Stimulated activated CD8-positive, alpha-beta memory T cell treated with anti-CD3 and anti-CD28 coated beads, Interleukin-7, amount 100 ng/mL, for 4 hours (primary cell): ENCODE measurements at places on chromosomes 6 and 20.

- DNase-seq = no peak
Measured at GRCh38 chr6:68087399-68088133, 547.5 kb upstream of the ADGRB3 start.

GRCh38 chr20:36880741-36881250 lies 4.9 kb downstream of the TLDC2 start:
- DNase-seq = no peak

DNA sequence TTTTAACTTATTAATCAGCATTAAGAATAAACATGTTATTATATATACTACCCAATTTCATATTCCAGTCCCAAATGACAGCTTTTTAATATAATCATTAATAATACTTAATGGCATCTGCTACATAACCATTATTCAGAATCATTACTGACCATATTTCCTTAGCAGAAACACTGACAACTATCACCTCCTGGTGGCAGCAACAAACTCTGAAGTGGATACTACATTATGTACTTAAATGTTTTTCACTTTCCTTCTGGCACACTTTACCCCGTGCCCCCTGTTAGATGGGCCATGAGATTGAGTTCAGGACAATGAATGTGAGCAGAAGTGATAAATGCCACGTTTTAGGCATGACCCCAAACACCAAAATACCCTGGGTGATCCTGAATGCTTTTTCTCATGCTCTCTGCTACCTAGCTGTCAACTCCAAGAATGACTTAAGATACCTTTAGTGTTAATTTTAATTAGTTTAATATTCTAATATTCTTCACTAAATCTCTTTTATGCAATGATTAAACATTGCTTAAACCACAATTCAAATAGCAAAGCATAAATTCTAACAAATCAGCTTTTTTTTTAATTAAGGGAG lies 77.1 kb downstream of the LMBRD1 start:
- no peak for DNase-seq

- no peak for DNase-seq
Measured at GRCh38 chr6:153231048-153231646, 100.1 kb upstream of the RGS17 start.

DNA sequence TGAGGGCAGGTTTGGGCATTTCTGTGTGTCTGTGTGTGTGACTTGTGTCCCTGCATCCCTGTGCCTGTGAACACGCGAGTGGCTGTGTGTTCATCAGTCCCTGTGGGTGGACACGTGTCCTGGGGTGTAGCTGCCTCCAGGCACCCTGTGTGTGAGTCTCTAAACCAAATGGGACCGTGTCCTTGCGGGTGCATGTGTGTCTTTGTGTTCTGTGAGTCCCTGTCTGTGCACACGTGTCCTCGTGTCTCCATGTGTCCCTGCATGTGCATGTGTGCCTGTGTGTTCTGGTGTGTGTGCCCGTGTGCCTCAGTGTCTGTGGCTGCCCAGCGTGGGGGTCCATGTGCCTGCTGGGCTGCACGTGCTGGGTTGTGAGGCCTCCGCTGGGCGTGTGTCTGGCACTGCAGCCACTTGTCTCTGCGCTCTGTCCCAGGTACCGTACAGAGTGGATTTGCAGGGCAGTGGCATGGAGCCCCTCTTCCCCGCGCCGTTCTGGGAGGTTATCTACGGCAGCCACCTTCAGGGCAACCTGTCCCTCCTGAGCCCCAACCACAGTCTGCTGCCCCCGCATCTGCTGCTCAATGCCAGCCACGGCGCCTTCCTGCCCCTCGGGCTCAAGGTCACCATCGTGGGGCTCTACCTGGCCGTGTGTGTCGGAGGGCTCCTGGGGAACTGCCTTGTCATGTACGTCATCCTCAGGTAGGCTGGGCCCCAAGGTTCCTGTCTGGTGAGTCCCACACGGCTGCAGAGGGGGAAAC lies 8.2 kb upstream of the LKAAEAR1 start:
- no peak for DNase-seq

GRCh38 chr6:154745243-154745642 lies 12.0 kb downstream of the SCAF8 start:
- no peak for DNase-seq
